Pulmonary artery endothelial cell (primary cell): ENCODE measurements at places on chromosomes 3 and 15.

DNA sequence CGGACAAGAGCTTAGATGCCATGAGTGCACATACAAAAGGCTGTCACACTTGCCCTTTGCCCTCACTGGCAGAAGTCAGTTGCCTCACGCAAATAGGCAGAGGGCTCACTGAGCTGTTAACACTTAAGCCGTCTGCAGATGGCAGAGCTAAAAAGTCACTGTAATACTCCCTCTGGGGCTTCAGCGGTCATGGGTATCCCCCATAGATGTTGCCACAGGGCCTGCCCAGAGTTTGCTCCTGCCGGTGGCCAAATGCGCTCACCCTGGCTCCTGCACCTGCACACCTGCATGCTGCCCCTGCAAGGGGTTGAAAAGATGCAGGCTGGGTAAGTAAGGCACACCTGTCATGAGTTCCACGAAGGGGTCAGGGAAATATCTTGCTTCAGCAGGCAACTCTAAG is 741.5 kb downstream of the EDEM1 start:
- DNase-seq = no peak

DNA sequence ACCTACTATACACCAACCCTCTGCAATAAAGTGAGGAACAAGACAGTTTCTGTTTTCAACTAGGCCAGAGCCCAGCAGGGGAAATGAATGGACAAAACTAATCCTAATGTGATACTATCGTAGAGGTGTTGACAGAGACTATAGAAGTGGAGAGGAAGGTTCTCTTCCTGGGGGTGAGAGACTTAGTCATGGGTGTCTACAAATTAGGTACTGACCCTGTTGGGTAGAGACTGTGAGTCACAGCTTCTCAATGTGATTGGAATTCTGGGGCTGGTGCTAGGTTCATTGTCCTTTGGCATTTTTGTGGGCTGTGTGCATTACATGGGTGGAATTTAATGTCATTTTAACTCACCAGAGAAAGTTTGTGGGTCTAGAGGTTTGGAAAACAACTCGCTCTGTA is 79.3 kb downstream of the ADAMTSL3 start:
- DNase-seq = no peak

GRCh38 chr15:29364426-29365078 is 94.9 kb upstream of the NSMCE3 start:
- no peak for DNase-seq

- DNase-seq = no peak
Observed at GRCh38 chr3:69052472-69052898, 352 bp upstream of the TMF1 start.

DNA sequence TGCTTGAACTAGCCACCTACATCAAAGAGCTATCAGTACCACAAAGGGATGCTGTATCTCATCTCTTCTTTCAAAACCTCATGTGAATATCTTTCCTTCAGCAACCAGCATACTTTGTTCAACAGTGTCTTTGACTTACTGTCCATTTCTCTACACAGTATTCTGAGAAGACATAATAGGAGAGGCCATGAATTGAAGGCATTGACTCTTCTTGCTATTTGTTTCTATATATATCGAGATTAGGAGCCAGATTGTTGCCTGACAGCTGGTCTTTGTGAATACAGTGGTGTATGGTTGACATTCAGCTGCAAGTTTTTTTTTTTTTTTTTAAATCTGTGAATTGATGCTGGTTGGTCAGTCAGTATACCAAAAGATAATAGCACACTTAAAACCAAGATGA is 12.1 kb upstream of the CSRNP1 start:
- DNase-seq = no peak

DNA sequence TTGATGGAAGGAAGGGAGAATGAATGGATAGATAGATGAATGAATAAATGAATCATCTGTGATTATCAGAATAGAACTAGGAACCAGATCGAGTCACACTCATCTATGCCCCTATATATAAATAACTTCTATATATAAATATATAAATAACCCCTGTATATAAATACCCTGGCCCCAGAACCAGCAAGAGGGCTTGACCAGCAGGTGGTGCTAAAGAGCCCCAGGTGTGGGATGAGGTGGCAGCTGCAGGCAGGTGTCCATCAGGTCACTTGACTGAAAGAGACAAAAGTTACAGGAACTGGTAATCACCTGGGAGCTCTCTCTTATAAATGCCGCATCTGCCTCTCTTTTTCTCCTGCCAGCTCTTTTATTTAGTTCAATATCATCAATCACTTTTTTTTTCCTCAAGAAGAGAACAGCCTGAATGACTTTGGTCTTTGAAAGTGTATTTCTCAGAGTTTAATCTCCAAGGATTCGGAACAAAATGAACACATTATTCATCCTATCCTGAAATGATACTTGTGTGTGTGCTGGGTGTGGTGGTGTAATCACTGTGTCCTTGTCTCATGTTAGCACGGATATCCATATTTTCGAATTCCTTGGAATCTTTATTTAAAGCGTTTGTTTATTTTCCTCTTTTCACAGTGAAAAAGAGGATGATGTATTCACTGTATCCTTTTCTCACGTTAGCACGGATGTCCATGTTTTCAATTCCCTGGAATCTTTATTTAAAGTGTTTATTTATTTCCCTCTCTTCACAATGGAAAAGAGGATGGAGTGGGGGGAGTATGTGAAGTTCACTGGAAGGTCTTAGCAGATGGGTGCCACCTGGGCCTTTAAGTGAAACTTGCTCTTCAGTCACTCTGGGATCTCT is 35.4 kb upstream of the ATG7 start:
- DNase-seq = peak; percentile 19

- DNase-seq = no peak
Observed at GRCh38 chr3:13673207-13673606, 124.3 kb downstream of the FBLN2 start.
